ENCODE measurements at places on chromosomes 5 and 9.

GRCh38 chr9:96551403-96551802 is 68.2 kb downstream of the CDC14B start:
- no peak for DNase-seq

DNA sequence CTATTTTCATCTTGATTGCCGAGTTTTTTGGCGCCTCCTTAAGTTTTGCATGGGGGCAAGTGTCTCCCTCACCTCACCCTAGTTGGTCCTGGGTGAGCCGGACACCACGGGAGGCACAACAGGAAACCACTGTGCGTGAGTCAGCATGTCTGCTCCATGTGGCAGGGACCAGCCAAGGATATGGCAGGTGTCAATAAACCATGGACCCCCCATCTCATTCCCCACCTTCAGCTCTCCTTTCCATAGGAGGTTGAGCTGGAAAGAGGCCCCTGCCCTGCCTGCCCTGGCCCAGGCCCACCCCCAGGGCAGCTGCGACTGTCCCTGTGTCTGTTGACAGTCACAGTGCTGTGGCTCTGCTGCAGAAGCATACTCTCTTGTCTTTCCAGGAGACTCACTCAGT is 3.1 kb downstream of the SPACA9 start:
- no peak for DNase-seq

DNA sequence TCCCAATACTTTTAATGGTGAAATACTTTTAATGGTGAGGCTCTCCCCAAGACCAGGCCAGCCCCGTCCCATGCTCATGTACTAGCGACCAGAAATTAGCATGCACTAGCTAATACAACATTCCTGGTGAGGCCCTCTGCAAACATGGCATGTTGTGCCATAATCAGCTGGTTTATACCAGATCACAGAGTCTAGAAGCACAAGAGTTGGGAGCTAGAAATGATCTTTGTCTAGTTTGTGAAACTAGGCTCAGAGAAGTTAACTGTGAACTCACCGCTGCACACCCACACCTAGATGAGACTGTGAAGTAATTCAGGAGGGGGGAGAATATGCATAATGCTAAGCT is 37.4 kb downstream of the MTMR12 start:
- peak; percentile 62 for DNase-seq

DNA sequence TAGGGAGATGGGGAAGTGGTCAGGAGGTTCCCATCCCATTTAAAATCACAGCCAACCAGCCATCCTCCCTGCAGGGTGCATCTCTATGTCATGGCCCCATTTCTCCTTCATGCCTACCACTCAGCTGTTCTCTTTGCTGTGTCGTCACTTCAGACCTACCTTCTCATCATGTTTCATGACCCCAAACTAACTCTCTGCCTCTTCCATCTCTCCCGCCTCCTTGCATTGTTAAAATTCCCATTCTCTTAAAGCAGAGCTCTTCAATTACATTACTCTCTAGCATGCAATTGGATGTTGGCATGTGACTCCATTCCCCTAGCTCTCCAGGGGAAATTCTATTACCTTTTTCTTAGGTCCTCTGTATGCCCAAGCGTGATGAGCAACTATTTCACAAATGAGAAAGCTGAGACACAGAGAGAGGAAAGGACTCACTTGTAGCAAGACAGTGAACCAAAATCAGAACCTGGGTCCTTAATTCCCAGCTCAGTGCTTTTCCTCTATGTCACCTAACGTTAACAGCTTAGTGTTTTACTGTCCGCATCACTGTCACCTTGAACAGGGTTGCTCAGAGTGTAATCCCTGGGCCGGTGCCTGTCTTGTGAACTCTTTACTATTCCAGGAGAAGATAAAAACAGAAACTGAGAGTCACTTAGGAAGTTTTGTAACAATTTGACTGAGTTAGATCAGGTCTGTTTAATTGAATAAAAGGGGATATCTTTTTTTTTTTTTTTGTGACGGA is 28.1 kb downstream of the PDE6A start:
- DNase-seq: no peak

- no peak for DNase-seq
Observed at GRCh38 chr5:125874717-125875116, 548.5 kb upstream of the GRAMD2B start.

DNA sequence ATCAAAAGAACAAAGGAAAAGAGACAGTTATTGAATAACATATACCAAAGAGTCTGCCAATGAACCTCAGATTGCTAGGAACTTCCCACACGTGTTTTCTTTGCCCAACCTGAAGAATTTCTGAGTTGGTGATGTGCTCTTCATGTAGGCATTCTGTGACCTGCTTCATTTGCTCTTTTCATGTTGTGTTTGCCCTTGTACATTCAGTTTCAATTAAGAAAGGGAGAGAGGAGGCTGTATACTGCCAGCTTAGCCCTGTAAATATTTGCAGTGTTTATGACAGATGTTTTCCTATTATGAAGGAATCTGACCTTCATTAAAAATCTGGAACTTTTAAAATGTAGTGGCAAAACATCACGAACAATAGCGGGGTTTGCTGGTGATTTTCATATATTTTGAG is 168.5 kb downstream of the GAS1 start:
- no peak for DNase-seq

GRCh38 chr9:10704720-10705119 is 91.9 kb upstream of the PTPRD start:
- no peak for DNase-seq

- DNase-seq: peak; percentile 69
Observed at GRCh38 chr5:62460578-62460983, 48.0 kb downstream of the IPO11 start.

GRCh38 chr9:108217431-108218349 is 638.1 kb downstream of the ACTL7B start:
- no peak for DNase-seq

DNA sequence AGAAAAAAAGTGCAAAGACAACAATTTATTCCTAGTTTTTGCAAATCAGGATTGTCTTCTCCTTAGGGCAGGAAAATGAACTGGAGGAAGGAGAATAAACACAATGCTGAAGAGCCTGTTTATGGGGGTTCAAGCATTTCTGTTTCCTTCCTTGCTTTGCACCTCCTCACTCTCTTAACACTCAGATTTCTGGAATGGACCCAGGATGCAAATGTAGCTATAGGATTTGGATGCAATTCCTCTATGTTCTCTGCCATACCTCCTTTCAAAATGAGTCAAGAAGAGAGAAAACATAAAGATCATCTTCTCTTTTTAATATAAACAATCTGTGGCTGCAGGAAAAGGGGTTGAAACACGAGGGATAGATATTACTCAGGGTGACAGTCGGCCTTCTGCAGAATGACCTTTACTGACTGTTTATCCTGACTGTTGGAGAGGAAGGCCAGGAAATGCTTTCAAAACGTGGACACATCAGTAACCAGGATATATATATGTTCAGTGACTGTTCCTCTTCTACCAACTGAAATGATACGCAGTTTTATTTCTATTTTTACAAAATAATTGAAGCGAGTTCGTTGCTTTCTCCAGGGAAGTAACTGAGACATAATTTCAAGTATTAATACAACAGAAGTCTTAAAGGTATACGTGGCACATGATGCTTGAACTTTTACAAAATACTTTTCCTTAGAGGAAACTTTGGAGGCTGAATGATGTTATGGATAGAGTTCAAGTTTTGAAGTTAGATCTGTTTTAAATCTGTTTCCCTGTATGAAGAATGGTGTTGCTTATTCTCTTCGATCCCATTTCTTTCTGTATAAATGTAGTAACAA is 44.4 kb downstream of the ACTBL2 start:
- peak; percentile 55 for DNase-seq

DNA sequence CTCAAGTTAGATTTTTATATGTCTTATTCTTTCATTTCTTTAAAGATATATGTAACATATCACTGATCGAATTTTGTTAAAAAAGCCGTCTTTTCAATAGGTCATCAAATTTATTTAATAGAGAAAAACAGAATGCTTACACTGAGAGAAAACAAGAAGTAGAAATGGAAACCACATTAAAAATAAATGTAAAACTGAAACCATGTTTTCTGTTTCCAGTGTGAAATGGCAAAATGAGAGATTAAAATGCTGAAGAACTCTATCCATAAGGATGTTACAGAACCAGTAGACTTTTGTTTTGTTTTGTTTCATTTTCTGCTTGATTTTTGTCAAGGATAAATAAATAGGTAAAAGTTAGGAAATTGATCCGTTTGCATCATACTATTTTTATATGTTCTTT is 210.1 kb downstream of the PRDM9 start:
- DNase-seq: no peak

- DNase-seq: no peak
Observed at GRCh38 chr5:171978016-171978415, 28.4 kb downstream of the FBXW11 start.

GRCh38 chr9:128408963-128409431 is 11.7 kb upstream of the CERCAM start:
- no peak for DNase-seq

DNA sequence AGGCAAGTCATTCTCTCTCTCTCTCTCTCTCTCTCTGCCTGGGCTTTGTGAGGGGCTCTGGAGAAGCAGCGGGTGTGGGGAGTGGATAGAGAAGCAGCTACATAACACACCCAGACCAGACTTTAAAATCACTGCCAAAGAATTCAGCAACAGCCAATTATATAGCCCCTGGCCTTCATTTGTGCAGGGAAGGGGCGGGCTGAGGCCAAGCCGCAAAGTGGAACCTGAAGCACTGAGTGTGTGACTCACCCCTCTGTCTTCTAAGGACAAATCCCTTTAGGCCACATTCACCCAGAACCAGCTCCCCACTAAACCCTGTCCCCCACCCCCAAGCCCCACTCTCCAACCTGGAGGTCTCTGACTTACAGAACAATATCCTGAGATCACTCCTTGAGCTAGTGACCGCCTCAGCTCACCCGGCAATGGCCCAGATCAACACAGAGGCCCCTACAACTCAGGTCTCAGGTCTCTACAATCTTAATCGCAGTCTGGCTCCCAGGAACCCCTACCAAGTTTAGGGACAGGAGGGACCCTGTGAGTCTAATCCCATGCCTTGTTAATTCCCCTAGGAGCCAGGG is 6.0 kb downstream of the B4GALT1 start:
- DNase-seq: peak; percentile 62

DNA sequence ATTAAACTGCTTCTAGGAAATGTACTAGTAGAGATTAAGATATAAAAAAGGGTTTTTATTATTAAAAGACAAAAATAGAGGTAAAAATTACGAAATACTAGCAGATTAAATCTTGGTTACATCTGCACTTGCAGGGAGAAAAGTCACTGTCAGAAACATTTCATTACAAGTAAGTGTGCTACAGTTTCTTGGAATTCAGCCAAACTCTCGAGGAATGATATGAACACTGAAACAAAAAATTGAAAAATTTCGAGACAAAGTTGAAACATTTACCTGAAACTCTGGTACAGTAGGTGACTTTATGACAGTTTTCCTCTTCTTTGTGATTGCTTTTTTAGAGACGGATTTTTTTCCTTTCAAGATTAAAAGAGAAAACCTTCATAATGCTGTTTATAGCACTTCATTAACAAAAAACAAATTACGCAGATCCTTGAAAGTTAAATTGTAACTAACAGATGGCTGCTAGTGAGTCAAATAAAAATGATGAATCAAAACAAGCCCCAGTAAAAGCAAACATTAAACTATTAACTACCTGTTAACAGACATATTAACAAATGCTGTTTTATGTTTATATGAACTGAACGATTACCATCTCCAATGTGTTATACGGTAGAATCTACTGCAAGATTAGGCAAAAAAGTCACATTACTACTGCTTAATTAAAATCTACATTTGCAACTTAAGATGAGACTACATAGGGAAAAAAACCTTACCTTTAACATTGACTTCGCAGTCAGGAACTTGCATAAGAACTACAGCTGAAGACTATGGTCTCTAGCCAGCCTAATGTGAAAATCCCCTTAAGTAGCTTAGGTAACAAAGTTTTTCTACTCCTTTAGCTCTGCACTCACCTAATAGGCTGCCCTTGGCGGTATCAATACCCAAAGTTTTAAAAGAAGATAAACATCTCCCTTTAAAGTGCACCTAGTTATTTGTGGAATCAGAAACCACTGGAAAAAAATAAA is 61.4 kb downstream of the RANBP6 start:
- DNase-seq: peak; percentile 24

DNA sequence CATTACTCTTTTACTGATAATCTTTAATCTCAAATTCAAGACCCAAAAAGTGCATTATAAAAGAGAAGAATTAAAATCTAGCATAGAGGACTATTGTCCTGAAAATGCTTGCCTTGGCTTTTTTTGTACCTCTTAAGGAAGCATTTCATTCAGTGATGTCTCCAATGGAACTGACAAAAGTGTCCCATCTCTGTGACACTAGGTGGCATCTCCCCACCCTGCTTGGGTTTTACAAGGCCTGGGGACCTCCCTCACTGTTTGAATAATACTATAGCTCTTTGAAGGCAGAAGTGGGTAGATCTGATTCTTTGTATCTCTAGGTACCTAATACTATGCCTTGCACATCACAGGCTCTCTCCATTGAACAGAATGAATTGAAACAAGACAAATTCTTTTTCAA is 180.6 kb downstream of the EPB41L4A start:
- DNase-seq: no peak

GRCh38 chr5:136457390-136458013 is 92.2 kb upstream of the TRPC7 start:
- DNase-seq: peak; percentile 50

DNA sequence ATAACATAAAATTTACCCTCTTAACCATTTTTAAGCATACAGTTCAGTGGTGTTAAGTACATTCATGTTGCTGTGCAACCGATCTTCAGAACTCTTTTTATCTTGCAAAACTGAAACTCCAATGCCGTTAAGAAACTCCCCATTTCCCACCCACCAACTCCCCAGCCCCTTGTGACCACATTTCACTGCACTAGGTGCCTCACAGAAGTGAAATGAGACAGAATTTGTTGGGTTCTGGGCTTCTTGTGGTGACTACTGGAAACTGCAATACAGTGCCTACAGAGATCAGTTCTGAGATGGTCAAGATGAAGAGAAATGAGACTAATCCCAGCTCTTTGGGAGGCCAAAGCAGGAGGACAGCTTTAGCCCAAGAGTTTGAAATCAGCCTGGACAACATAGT is 202.1 kb upstream of the SLC30A5 start:
- DNase-seq: no peak

DNA sequence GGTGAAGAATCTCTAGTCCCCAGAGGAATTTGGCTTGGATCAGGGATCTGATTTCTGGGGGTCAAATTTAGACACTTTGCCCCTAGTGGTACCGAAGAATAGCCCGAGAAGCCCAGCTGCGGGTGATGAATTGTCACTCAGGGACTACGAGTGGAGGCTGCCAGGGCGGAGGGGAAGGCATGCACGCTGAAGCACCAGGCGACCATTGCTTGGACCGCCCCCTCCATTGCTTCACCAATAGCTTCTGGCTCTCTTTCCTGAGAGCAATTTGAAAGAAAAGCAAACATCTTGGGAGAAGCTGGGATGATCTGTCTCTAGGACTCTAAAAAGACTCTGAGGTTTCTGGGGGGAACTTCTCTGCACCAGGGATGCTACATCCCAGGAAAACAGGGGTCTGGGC is 137.6 kb downstream of the CRB2 start:
- no peak for DNase-seq

DNA sequence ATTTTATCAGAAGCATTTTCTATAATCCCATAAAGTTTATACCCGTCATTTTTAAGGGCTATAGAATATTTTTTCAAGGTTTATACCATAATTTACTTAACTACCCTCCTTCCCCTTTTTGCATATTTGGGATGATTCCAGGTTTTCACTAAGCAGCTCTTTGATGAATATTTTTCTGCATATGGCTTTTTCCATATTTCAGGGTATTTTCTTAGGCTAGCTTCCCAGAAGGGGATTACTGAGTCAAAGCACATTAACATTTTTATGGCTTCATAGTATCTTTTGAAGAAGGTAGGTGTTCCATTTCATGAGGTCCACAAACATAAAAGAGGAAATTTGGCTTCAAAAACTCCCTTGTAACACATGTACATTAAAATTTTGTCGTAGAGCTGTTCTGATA is 14.6 kb upstream of the COL15A1 start:
- no peak for DNase-seq
